Ovary (tissue), 10 donors: ENCODE measurements at places on chromosomes 6 and 20.

DNA sequence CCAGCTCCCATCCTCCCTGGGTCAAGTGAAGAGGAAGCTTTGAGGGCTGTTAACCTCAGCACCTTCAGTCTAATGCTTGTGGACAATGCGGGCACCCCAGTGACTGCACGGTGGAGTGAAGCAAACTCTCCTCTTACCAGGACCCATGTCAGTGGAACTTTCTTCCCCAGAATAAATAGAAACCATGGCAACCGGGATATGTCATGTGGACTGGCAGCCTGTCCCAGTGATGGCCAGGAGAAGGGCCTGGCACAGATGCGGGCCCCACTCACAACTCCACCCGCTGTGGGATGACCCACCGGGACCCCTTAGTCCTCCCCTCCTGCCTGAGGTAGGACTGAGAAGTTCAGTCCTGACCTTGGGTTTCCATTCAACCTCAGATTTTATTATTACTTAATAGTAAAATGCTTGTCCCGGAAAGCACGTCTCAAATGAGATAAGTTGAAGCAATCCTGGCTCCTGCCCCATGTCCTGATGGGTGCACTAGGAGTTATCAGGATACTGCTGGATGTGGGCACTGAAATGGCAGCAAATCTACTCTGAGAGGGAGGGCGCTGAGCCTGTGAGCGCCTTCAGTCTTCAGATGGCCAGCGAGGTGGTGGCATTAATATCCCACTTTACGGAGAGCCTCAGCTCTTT is 23.5 kb downstream of the TOX2 start:
- DNase-seq = no peak

DNA sequence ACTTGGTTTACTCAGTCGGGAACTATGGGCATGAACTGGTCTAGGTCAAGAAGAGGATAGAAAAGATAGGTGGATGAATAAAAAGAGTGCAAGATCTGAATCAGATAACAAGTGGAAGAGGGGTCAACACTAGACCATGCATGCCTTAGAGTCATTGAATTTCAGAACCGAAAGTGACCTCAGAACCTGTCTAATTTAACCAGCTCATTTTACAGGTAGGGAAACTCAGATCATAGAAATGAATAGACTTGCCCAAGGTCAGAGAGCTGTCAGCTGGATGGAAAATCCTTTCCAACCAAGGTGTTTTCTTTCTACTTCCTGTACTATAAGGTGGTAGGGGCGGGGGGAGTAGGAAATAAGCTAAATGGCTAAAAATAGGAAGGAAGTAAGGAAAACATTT is 121.4 kb upstream of the ADGRF1 start:
- DNase-seq = no peak

DNA sequence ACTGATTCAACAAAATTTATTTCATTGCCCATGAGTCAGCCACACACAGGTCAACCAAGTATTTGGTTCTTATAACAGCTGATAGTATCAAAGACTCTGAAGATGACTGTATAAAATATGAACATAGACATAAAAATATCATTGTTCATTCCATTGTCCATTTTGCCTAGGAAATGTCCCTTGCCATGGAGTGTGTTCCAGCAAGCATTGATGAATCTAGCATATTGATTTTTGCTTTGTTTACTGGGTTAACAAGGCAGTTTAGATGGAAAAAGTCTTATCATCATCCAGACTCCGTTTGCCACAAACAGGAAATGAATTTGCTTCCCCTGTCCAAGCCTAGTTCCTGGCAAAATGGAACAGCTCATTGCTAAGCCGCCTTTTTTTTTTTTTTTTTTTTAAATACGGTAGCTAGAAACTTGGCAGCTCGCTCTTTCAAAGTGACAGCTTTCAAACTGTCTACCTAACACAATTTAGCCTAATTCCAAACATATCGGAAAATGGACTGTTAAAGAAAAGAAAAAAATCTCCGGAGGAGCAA is 7.5 kb downstream of the F13A1 start:
- DNase-seq = no peak

GRCh38 chr6:106546261-106546690 is 83.0 kb downstream of the RTN4IP1 start:
- DNase-seq = no peak

GRCh38 chr6:144549837-144550747 is 265.0 kb downstream of the UTRN start:
- DNase-seq = no peak
